Gastrocnemius medialis (tissue), 4 donors: ENCODE measurements at places on chromosomes 7 and 10.

DNA sequence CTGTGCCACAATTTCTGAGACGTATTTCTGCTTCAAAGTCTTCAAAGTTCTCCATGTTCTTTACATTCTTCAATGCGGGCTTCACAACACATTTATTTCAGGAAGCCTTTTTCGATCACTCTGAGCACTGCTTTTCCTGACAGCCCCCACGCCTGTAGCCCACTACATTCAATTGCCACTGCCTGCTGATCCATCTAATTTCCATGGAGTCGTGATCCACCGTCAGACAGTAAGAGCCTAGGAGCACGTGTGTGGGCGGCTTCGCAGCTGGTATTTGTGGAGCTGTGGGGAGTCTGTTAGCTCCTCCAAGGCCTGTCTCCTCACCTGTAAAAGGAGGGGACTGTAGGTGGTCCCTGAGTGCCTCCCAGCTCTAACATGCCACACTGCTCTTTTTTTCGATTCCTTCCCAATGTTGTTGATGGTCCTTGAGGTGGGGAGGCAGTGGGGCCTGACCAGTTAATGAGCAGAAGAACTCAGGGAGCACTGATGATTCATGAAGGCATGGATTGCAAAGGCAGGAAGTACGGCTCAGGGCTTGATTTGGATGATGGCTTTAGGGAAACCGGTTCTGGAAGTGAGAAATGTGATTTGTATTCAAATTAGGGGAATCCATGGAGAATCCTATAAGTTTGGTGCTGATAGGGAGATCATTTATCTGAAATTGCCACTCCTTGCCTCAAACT lies 401.1 kb upstream of the PODXL start:
- no peak for DNase-seq

GRCh38 chr10:61688551-61689308 lies 26.0 kb downstream of the CABCOCO1 start:
- no peak for DNase-seq

- DNase-seq: no peak
Observed at GRCh38 chr7:158409120-158409519, 178.5 kb downstream of the PTPRN2 start.

DNA sequence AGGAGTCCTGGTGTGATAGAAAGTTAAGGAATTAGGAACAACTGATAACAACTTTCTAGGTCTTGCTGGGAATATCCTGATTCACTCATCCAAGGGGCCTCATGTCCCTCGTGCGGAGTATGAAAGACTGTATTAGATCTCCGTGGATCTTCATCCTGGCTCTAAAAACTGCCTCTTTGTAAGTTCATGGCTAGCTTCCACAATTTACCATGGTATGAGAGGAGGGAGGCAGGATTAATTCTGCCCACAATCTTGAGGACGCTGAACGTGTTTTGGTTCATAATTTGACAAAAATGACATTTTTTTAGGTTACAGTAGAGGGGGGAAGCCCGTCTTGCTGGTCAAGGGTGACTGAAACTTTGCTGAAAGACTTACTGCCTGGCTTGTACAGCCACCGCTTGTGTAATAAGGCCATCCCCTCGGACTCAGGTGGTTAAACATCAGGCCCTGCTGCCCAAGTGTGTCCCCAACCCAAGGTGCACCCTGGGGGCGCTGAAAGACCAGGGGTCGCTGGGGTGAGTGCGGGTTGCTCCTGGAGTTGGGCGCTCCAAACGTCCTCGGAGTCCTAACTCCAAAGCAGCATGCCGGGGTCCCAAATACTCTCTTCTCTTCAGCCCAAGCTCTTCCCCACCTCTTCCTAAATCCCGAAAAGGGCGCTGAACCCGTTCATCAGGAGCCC lies 733 bp downstream of the HIBADH start:
- DNase-seq: peak; percentile 26

DNA sequence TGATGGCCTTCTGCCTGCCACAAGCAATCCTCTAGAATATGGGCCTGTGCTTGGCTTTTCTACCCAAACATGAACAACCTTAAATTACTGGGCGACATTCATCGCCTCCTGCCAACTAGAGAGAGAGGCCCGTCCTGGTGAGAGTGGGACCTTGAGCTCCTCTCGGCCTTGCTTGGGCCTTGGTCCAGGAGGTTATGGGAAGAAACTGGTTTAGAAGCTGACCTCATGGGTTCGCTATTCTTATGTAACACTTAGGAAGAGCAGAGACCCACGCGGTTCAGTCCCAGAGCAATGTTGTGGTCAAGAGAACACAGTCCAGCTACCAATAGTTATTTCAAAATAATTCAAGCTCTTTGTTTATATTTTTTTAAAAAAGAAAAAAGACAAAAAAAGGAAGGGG lies 176.3 kb upstream of the ZNF32 start:
- peak; percentile 50 for DNase-seq

DNA sequence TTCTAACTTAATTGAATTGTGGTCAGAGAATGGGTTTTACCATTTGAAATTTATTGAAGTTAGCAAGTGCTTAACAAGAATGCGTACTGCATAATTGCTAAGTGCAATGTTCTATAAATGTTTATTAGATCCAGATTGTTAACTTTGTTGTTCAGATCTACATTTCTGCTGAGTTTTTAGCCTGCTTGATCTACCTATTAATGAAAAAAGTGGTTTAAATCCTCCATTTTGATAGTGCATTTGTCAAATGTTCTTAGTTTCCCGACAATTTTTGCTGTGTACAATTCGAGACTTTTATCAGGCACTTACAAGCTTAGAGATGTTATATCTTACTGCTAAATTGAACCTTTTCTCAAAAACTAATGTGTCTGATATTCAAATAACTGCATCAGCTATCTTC lies 156.4 kb upstream of the ADCY1 start:
- no peak for DNase-seq

- DNase-seq: no peak
Observed at GRCh38 chr10:46062723-46063428, 16.8 kb upstream of the MSMB start.

DNA sequence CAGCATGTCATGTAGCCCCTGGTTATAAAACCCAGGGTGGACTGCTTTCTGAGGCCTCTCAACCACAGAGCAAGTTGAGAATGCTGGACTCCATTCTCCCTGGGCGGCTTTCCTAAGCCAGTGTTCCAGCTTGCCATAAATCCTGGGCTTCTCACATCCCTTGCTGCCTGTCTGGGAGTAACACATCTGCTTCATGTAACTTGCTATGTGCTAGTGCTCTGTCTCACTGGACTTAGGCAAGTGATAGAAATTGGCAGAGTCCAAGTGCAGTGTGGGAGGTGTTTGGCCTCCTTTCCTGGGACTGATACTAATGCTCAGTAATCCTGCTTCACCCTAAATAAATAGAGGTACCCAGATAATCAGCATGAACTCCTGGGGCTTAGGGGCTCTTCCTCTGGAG lies 277.1 kb upstream of the POM121L12 start:
- no peak for DNase-seq

- DNase-seq: no peak
Observed at GRCh38 chr10:62084451-62084850, 183.0 kb downstream of the ARID5B start.

- DNase-seq: no peak
Observed at GRCh38 chr7:3356173-3356572, 55.1 kb downstream of the SDK1 start.

DNA sequence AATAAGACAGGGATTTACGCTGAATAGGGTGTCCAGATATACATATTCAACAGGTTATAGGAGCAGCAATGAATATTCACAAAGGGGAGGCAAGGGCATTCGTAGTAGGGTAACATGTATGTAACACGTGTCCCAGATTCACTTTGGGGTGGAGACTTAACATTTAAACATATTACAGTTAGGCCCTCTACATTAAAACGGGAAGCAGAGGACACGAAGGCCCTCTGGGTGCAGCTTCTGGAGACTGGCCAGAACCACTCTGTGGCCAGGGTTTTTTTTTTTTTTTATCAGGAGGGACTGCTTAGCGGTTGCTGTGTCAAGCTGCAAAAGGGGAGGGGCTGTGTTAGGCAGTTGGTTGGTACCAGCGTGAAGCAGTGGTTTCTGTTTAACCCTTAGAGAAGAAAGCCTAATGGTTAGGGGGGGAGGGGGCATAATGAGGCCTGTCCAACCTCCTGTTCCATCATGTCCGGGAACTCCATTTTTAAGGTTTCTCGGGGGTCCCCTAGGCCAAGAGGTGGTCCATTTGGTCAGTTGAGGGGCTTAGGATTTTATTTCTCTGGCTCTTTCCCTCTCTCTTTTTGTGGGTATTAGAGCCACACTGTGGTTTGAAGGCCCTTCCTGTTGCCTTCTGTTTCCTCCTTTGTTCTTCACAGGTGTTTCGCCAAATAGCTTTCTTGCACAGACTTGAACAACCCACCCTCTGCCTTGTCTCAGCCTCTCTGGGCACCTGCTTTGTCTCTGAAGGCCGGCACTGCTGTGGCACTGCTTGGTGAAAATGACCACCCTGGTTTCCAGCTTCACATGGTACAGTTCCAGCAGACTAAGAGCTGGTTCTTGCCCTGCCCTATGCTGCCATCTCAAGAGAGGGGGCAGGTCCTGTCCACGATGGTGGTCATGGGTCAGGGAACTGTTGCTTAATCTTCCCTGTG lies 26.4 kb downstream of the PRF1 start:
- peak; percentile 26 for DNase-seq

DNA sequence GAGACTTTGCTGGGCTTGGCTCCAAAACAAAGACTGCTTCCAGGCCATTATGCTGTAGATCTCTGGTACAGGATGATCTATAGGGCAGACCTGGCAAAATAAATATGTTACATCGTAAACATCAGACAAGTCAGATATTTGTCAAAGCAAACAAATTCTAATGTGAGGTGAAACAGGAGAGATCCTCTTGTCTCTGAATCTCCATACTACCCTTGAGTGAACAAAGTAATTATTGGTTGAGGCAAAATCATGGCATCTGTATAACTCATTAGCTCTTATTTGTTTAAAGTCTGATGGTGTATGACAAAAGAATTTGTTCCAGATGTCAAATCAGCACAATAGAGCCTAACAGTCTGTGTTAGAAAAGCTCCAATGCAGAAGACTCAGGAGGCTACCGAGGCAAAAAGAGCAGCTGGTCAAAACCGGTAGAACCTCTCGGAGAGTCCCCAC lies 1291.5 kb downstream of the TYW1 start:
- no peak for DNase-seq

DNA sequence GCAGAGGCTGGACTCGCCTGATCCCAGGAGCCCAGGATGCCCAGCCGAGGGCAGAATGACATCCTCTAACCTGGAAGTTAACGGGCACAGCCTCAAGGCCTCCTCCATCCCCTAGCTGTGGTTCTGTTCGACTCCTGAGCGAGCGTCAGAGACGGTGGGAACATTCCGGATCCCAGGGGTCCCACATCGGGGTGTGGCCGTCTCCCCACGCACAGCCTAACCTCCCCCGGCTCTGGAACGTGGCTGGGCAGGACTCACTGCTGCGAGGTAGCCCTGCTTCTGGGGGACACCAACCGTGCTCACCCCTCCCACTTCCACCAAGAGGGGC lies 8.4 kb downstream of the FOXL3 start:
- no peak for DNase-seq

DNA sequence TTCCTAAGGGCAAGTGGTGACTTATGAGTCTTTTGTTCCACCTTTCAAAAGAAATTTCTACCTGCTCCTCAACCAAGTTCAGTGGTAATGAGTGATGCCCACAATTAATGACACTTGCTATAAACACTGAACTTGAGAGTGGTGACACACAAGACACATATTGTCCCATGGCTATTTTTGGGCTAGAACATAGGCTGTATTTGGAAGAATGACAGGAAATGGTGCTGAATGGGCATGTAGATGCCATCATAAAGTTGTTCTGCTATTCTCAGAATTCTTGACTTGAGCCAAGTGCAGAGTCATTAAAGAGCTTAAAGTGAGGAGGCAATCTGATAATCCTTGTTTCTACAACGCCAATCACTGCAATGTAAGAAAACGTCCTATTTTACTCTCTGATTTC lies 313.3 kb downstream of the AGMO start:
- no peak for DNase-seq

DNA sequence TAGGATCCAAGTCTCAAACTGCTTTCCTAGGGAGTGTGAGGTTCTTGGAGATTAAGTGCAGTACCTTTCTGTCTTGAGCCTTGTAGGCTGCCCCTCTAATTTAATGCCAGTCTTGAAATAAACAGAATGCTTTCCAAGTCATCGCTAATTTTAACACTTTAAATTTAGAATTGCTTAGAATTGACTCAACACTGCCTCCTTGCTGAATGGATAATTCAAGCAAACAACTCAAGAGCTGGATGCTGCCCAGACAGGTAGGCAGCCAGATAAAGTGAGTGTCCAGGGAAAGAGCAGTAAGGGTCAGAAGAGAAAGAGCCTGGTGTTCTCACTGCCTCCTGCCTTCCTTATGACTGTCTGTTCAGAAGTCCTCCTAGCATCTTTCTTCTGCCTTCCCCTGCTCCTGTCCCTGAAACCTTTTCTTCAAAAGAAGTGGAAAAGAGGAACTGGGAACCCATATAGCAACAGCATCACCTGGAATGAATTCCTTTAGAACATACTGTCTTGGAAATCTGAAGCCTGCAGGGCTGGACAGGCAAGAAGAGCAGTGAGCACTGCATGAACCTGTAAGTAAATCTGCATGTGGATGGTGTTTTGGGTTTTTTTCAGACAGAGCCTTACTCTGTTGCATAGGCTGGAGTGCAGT lies 3.1 kb upstream of the GOT1 start:
- DNase-seq: no peak

GRCh38 chr7:5685205-5685604 lies 96.3 kb downstream of the RNF216 start:
- no peak for DNase-seq

- DNase-seq: no peak
Observed at GRCh38 chr10:112898540-112899390, 51.3 kb upstream of the TCF7L2 start.

- DNase-seq: no peak
Observed at GRCh38 chr10:28991333-28992270, 297.3 kb upstream of the LYZL1 start.

DNA sequence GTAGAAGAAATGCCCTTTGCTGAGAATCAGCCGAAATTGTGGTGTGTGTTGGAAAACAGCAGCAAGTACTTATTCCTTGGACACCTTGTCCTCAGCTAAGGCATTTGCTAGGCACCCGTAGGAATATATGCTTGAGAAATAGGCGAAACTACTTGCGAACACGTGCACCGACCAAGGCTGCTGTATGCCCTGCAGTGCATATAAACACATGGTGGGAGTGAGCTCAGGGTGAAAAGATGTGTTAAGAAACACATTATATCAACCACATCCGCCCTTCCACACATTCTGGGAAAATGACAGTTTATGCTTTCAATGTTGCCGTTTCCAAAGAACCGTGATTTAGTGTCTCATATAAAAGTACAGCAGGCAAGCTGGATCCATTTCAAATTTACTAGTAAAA lies 199.2 kb downstream of the JCAD start:
- no peak for DNase-seq

GRCh38 chr10:132606031-132606491 lies 68.5 kb downstream of the INPP5A start:
- no peak for DNase-seq

DNA sequence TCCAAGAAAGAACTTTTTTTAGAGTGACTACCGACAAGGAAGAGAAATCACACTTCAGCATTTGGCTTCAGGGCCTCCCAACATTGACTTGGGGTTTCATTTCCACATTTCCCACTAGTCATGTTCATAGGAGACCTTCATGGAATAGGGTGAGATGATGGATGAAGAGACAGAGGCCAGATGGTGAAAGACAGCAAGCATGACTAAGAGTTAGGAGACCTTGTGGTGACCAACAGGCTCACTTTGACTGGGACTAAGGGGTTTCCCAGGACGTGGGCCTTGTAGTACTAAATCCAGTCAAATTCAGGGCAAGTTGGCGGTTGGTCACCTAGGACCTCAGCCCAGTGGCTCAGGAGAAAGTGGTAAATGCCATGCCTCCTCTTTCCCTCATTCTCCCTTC lies 3.0 kb upstream of the GIMAP5 start:
- DNase-seq: no peak
